ENCODE measurements at places on chromosomes 6 and 20.
A peak's percentile ranks its signal among the peaks of the same experiment; 100 is the strongest.

DNA sequence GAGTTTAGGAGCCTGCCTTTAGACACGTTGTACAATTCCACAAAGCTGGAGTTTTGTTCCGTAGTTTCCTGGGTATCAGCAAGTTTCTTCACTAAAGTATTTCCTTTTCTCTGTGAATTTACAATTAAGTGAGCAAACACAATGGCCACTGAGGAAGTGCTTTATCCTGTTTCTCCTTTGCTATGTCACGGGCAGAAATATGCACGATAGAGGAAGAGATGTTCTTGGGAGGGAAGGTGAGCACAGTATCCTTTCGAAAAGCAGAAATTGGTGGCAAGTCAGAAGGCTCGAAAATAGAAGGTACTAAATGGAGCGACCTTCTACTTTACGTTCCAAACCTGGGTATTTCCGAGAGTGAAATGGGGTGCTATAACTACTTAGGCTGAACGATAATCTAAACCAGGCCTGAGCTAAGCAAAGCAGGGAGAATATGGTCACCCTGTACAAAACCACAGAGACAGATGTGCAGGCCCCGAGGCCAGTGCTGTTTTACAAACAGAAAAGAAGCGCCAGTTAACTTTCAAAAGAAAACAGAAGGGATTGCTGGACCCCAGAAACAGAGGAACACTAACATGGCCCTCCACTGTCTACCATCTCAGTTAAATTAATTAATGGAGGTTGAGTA, 259.6 kb downstream of the TBC1D7 start:
- DNase-seq, result no peak

- no peak for DNase-seq
Observed at GRCh38 chr6:128932061-128932460, 49.1 kb downstream of the LAMA2 start.

DNA sequence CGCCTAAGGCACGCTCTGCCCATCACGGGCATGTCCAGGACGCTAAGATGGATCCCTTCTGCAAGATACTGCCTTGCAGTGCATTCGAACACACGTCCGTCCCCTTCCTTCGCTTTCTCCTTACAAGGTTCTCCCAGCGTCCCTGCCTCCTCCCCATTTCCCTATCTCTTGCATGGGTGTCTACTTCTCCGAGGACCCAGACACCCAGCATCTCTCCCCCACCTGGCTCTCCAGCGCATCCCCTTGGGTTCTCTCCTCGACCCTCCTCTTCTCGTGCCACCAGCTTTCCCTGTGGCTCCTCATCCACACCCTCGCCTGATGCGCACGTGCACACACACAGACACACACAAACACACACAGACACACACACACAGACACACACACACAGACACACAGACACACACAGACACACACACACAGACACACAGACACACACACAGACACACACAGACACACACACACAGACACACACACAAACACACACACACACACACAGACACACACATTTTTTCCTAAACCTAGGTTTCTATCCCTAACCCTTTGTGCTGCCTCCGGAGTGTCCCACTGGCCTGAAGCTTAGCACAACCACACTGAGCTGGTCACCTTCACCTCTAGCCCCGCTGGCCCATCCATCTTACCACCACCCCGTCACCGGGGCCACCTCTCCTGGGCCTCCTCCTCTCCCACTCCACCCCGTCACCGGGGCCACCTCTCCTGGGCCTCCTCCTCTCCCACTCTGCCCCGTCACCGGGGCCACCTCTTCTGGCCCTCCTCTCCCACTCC, 31.9 kb downstream of the ANKRD60 start:
- no peak for DNase-seq

- DNase-seq, result no peak
Observed at GRCh38 chr6:27296106-27296783, 15.8 kb downstream of the POM121L2 start.

- DNase-seq, result no peak
Observed at GRCh38 chr6:25169553-25169952, 109.6 kb upstream of the CARMIL1 start.

DNA sequence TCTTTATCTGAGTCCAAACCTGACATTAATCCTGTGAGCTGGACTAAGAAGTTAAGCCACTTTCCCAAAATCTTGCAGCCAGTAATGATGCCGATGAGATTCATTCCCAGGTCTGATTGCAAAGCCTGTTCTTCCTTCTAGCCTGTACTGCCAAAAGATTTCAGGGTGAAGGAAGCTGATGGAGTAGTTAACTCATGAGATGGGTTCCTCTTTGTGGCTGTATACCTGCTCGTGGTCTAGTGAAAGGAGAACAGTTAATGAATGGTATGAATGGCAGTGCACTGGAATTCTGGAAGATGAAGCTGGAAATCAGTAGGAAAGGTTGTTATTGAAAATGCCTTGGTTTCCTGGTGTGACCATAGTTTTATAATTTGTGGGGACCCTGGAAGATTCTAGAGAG, 112.0 kb downstream of the FYN start:
- no peak for DNase-seq

DNA sequence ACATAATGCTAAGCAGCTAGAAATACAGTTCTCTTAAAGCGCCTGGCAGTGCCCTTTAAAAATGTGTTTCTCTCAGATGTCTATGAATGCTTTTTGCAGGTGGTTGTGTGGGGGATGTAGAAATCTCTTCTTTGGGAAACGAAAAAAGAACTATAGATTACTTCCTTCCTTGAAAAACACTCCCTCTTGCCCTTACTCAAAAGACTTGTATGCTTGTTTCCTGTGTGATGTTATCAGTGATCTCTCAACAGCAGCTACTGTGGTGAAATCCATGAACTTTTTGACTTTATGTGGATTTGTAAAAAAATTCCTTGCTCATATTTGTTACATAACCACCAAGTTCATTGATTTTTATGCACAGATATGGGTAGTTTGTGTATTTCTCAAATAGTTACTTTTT, 916.5 kb downstream of the QKI start:
- no peak for DNase-seq

GRCh38 chr20:61510778-61511330, 258.8 kb downstream of the CDH4 start:
- DNase-seq, result no peak

DNA sequence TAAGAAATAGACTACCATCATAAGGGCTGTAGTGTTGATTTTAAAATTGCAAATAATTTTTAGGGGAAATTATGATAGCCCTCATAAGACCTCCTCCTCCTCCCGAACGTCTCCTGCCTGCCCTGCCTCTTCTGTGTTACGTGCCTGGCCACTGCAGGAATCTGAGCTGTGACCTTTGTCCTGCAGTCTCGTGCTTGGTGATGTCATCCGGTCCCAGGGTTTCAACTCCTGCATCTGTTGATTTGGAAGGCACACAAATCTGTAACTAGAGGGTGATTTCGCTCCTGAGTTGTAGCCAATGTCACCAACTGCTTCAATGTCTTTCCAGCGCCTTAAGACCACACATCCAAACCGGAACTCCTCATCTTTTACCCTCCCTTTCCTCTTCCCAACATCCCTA, 163.2 kb downstream of the AIG1 start:
- no peak for DNase-seq

GRCh38 chr6:52995913-52996645, 995 bp upstream of the GSTA4 start:
- no peak for DNase-seq

DNA sequence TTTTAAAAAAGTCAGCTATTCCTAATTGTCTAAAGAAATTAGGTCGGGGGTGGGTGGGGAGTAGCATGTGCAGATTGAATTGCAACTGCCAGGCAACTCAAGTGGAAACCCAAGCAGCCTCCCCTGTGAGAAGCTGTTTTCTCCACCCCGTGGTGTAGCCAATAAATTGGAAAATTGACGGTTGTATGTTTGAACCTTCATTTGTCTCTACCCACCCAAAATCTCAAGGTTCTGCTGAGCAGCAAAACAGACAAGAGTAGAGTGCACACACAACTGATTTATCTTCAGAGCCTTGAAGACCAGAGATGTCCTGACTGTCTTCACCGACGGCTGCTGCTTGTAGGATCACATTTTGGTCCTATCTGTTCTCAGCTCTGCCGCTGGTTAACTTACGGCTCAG, 88.5 kb downstream of the DTD1 start:
- DNase-seq, result no peak

DNA sequence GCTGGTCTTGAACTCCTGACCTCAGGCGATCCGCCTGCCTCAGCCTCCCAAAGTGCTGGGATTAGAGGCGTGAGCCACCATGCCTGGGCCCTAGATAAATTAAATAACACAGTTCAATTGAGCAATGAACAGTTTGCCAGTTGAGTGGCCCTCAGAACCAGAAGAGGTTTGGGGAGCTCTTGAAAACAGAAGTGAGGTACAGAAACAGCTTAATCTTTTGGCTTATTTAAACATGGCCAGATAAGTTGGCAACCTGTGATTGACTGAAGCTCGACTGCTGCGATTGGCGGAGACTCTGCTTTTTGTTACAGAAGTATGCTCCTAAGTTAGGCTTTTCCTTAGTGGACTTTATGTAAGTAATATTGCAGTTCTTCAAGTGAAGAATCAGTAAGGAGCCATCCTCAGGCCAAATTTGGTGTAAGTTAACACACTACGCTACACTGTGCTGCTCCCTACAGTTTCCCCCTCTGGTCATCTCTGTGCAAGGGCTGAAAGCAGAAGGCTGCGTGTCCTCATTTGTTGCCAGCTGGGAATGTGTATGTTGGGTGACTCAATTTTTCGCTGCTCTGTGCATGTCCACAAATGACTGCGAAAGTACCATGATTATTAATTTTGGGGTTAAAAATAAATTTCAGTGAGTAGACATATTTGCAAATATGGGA, 9.8 kb downstream of the XRN2 start:
- DNase-seq, result no peak

- peak; percentile 12 for DNase-seq
Observed at GRCh38 chr20:1505361-1505760, 14.1 kb upstream of the SIRPB2 start.

- DNase-seq, result no peak
Observed at GRCh38 chr6:109187399-109188114, 92.2 kb downstream of the CEP57L1 start.

DNA sequence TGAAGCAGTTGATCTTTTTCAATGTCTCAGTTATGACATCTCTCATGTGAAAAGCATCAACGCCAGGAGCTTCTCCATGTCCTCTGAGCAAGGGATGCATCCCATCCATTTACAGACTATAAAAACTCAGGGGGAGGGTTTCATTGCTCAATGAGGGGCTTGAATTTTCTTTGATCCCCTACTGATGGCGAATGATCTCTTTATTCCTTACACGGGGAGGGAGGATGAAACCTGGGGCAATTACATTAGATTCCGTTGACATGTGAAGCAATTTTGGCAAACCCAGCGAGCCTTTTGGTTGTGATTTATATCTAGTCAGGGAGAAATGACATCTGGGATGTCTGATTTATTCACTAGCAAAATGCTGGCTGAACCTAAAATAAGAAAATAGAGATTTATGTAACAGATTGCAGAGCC, 268.9 kb downstream of the HIVEP2 start:
- no peak for DNase-seq

DNA sequence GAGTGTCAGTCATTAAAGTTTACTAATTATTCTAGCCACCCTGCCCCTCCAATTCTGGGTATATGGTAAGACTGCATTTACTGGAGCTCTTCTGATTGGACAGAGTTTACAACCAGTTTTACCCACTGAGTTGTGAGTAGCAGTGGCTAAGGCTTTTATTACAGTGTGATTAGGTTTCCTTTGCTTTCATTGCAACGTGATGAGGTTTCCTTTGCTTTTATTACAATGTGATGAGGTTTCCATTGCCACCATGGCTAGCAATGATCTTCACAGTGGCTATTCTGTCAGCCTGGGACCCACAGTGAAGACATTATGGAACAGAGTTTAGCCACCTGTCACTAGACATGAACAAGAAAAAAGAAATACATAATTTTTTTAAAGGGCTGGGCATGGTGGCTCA, 710.2 kb upstream of the FLRT3 start:
- no peak for DNase-seq

DNA sequence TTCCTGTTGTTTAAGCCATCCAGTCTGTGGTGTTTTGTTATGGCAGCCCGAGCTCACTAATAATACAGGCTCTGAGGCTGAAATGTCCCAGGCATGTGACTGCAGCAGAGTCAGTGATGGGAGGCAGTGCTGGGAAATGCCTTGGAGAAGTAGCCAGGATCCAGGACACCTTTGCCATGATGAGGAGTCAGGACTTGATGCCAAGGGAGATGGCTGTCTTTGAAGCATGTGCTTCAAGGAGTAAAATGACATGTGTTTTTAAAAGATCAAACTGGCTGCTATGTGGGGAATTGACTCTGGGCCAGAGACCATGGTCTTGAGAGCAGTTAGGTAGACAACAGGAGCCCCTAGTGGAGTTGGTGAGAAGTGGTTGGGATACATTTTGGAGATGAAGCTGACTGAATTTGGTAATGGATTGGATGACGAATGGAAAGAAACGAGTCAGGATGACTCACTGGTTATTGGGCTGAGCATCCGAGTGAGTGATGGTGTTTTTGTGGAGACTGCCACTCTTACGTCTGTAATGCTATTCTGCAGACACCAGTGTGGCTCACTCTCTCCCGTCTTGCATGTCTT, 322.2 kb downstream of the PLCB1 start:
- DNase-seq, result peak; percentile 19

All from H54 (cell line).